ENCODE measurements at places on chromosomes 11 and 22.
A peak's percentile ranks its signal among the peaks of the same experiment; 100 is the strongest.

DNA sequence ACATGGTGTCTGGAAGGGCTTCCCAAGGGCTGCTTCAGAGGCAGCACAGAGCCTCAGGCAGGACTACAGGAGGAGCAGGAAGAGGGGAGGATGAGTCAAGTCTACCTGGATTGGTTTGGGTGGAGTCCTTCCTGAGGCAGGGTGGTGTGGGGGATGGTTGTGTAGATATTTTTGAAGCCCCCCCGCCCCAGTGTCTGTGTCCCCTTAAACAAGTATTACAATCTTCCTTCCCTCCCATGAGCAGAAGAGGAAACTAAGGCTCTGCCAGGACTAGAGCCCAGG lies 34.7 kb upstream of the FCHSD2 start:
- no peak for DNase-seq

DNA sequence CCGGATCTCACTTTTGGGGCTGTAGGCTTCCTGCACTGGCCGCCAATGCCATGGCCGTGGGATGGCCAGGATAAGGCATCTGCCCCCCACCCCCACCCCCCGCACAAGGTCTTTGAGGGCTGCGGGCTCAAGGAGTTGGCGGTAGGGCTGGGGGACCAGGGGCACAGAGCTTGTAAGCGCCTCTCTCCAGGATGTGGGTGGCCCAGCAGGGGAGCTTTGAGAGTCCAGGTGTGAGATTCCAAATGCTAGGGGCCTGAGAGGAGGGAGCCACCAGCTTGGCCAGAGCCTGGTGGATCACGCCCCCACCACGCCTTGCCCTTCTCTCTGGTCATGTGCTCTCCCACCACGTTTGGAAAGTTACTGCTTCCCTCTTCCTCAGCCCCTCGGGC lies 5.0 kb downstream of the CD81 start:
- no peak for DNase-seq

- no peak for DNase-seq
These were observed 9.1 kb downstream of the NDUFV1 start for GRCh38 chr11:67615728-67616430.

- no peak for DNase-seq
These were observed 65.9 kb downstream of the PHF21A start for GRCh38 chr11:46055371-46055770.

- no peak for DNase-seq
These were observed 7.9 kb downstream of the NPTXR start for GRCh38 chr22:38835888-38836301.

- peak; percentile 3 for DNase-seq
These were observed 505 bp downstream of the ZNF214 start for GRCh38 chr11:7019500-7020182.

- DNase-seq, result peak; percentile 51
These were observed 723 bp upstream of the CD82 start for GRCh38 chr11:44564670-44565210.

GRCh38 chr11:15602785-15603567 lies 488.3 kb downstream of the INSC start:
- DNase-seq, result peak; percentile 68

DNA sequence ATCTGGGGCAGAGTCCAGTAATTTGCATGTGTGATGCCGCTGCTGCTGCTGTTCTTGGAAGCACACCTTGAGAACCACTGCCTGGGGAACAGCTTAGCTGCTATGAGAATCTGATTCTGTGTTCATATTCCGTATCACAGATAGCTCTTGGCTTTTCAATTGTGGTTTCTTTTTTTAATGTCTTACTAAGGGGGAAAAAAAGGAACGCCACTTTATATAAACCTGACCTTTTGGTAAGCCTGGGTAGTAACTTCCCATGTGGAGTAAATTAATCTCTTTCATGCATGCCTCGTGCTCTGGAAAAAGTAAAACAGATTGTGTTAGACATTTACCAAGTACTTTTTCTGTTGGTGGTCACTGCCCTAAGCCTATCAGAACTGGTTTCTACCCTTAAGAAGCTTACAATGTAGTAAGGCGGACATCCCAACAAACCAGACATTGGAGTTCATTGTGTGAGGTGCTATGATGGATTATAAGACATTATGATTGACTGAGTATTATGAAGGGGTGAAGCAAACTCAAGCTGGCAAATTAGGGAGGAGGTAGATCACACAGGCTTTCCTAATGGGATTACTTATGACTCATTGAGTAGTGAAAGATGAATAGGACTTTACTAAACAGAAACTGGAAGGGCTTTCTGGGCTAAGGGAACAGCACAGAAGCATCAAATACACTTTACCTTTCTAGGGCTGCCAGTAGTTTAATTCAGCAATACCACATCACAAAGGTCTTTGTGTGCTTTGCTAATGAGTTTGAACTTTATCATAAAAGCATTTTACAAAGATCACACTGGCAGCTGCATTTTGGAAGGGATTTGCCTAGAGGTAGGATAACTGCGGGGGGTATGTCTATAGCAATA lies 64.7 kb downstream of the MAML2 start:
- DNase-seq, result no peak

GRCh38 chr11:9969068-9969467 lies 305.2 kb downstream of the SWAP70 start:
- no peak for DNase-seq

GRCh38 chr11:14932447-14932846 lies 39.7 kb downstream of the CALCA start:
- DNase-seq, result no peak

DNA sequence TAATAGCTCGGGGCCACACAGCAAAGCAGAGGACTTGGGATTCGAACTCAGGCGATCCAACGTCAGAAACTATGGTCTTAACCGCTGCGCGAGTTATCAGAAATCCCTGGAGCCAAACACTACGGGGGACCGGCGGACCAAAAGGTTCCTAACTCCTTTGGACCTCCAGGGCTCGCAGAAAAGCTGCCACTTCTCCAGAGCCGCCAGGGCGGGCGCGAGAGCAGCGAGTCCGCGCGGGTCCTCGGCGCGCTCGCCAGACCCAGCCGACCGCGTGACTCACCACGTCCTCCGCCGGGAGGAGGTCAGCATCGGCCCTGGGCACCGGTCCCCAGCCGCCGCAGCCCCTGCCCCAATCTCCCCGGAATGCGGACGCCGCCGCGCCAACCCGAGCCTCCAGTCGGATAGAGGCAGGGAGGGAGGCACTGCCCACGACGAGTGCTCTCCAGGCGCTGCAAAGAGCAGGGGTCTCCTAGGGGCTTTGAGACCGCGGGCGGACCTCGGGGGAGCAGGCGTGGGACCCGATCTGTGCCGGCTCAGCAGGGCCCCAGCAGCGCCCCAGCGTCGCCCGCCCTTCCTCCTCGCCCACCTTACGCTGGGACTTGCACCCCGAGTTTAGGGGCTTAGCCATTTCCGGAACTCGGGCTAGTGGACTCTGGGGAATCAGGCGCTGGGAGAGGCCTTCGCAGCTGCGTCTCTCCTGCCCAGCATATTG lies 6.2 kb upstream of the ALX4 start:
- DNase-seq, result no peak

DNA sequence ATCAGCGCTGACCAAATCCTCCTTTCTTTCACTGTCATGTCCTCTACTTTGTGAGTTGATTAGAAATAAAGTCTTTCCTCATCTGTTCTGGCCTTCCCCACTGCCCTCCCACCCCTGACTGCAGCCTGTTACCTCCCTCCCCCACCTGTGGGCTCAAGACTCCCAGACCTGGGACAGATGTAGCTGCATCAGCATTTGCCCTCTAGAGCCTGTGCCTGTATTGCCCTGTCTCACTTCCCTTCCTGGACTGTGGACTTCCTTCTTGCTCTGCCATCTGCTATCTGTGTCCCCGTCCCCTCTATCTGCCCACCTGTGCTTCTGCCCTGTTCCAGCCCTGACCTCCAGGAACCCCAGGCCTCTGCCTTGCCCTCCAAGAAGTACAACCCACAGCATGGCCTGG lies 122.5 kb downstream of the GALNT18 start:
- DNase-seq, result no peak

- DNase-seq, result no peak
These were observed 2.7 kb downstream of the CSRP3 start for GRCh38 chr11:19199048-19199447.

GRCh38 chr11:120932305-120932915 lies 91.5 kb upstream of the TBCEL start:
- no peak for DNase-seq

DNA sequence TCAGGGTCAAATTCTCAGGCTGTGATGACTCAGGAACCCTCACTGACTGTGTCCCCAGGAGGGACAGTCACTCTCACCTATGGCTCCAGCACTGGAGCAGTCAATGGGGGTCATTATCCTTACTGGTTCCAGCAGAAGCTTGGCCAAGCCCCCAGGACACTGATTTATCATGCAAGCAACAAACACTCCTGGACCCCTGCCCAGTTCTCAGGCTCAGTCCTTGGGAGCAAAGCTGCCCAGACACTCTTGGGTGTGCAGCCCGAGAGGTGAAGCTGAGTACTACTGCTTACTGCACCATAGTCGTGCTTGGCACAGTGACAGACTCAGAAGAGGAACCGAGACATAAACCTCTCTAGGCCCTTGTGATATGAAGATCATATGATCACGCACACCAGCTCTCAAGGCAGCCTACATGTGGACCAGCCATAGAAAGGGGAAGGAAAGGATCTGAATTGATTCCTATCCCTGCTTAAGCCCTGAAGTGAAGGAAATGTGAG lies 58.2 kb downstream of the ZNF280B start:
- no peak for DNase-seq

DNA sequence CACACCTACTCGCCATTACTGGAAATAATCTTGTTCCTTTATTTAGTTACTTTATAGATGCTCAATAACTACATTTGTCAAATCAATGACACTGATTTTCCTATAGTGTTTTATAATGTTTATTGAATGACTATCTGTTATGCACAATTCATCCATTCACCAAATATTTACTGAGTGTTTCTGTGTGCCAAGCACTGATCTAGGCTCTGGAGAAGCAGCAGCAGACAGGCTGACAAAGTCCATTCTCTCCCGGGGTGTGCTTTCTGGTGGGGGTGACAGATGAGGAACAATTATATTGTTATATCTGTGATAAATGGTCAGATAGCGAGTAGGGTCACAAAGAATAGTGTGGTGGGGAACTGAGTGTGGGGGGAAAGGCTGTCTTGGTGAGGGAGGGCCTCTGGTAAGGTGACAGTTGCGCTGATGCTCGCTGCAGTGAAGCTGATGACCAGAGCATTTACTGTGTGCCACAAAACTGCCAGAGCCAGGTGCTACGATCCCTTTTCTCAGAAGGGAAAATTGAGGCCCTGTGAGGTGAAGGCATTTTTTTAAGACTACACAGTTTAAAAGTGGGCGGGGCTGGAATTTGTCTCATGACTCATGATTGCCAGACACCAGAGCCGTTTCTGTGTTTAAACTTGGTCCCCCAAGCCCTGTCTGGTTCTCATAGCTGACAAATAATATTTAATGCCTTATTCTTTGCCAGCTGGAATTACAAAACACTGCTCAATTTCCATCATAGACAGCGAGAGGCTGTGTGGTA lies 10.2 kb downstream of the PACS1 start:
- DNase-seq, result no peak

GRCh38 chr22:42026705-42027104 lies 28.1 kb downstream of the WBP2NL start:
- no peak for DNase-seq

- DNase-seq, result no peak
These were observed 30.1 kb upstream of the CSNK1E start for GRCh38 chr22:38347181-38347943.

DNA sequence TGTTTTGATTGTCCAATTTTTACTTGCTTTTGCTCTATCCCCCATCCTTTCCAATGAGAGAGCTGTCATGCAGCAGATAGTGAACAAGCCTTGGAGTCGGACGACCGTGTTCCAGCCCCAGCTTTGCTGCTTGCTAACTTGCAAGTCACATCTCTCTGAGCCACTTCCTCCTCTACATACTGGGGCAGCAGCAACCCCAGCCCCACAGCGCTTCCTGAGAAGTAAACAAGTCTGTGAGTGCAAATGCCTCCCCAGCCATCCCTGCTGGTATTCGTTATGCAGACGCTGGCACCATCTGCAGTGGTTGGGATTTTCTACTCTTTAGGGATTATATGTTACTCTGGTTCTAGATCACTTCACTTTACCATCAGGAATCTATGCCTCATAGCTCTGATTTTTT lies 35.0 kb downstream of the TPBGL start:
- DNase-seq, result no peak

- no peak for DNase-seq
These were observed 94.9 kb downstream of the APOL5 start for GRCh38 chr22:35812600-35812999.
